Fibroblast of skin of scalp (primary cell): ENCODE measurements at places on chromosomes 6 and 20.

GRCh38 chr6:162337412-162337811 lies 390.2 kb downstream of the PRKN start:
- DNase-seq: no peak

DNA sequence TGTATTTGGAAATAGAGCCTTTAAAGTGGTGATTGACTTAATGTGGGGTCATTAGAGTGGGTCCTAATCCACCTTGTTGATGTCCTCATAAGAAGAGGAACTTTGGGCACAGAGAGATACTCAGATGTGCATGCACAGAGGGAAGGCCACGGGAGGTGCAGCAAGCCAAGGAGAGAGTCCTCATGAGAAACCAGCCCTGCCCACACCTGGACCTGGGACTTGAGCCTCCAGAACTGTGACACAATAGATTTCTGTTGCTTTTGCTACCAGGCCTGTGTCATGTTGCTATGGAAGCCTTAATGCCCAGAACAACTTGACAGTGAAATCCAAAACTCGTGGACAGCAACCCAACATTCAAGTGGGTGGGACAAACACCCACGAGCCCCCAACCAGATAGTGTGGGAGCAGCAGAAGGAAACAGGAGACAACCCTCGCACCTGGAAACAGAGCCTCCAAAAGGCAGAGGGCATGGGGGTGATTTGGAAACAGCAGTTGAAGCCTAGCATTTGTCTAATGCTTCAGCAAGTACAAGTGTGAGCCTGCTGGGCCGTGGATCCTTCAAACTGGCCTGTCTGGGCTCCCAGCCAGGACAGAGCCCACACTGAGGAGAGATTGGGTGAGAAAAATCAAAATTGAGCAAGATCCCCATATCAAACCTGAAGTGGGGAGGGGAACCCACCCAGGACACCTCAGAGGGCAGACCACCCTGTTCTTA lies 201.0 kb upstream of the CST7 start:
- no peak for DNase-seq

GRCh38 chr20:60851826-60852704 lies 400.0 kb upstream of the CDH4 start:
- no peak for DNase-seq

DNA sequence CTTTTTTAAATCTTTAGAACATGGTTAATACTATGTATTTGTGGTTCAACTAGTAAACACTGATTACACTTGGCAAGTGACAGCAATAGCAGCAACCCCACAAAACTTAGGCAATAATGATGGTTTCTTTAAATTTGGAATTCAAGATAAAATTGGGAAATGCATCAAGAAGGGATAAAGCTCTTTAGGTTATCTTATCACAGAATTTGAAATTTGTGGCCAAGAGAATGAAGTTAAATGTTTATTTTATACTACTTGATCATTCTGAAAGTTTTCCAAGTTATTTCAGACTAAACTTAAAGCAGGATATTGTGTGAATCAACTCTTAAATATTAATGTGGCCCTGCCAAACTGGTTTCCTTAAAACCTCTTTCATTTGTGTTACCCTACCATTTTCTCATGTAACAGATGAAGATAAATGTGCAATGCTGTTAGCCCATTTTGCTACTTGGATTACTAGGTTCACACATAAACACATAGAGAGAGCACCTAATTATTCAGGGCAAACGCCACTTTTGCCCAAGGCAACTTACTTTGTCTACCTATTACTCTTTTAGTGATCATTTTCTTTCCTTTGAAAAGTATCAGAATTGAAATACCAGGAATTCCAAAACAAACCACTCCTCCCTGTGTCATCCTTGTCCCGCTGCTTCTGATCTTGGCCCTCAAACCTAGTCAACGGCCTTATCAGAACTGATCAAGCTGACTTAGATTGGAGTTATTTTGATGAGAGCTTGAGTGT lies 186.7 kb upstream of the TENT5A start:
- peak; percentile 85 for DNase-seq

- DNase-seq: no peak
Measured at GRCh38 chr6:162751211-162751859, 23.6 kb downstream of the PACRG start.

DNA sequence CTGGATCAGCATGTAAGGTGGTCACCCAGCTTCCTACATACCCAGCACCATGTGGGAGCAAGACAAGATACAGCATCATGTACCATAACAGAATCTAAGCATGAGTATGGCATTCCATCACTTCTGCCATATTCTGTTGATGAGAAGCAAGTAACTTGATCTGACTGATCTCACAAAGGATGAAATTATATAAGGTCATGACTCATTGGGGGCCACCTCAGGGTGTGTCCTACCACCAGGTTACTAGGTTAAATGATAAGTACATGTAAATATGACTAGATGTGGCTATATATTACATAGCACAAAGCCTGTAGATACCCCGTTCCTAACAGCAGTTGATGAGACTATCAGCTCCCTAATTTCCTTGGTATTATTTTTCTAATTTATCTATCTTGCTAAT lies 213.1 kb downstream of the DOK5 start:
- no peak for DNase-seq
